ENCODE measurements at places on chromosomes 1 and 21.

GRCh38 chr1:164470996-164471395, 88.0 kb upstream of the PBX1 start:
- DNase-seq, result no peak

GRCh38 chr21:33660406-33660805, 18.1 kb downstream of the ITSN1 start:
- no peak for DNase-seq

DNA sequence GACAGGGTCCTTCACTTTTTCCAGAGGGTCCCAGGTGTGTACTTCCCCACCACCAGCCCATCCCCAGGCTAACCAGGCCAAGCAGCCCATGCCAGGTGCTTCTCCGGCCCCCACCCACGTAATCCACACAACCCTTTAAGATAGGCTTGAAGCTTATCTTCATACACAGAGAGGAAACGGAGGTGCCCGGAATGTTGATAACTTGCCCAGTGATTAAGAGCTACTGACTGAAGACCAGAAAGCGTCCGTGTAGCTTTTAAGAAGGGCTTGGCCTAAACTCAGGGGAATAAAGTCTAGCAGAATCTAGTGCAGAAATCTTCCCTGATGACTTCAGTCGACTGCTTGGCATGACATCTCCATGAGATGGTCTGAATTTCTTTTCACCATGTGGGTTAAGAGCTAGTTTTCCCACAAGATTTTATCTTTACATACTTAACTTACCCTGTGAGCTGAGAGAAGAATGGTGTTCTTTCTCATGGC, 138.7 kb downstream of the GALNT2 start:
- no peak for DNase-seq

- DNase-seq, result peak; percentile 91
These were observed 44.0 kb downstream of the YARS1 start for GRCh38 chr1:32773018-32773763.

GRCh38 chr1:9767964-9768668, 55.6 kb downstream of the CLSTN1 start:
- no peak for DNase-seq

- no peak for DNase-seq
These were observed 28.1 kb upstream of the B3GALNT2 start for GRCh38 chr1:235532360-235532759.

- DNase-seq, result peak; percentile 95
These were observed at the start of gene IQCC for GRCh38 chr1:32205401-32206370. TSS of gene IQCC (plus strand) at chr1:32205671. CDS start at chr1:32205682, 11 bp downstream.

GRCh38 chr1:47745715-47746609, 251.2 kb downstream of the TRABD2B start:
- DNase-seq, result no peak

GRCh38 chr1:221881805-221882581, 140.1 kb upstream of the DUSP10 start:
- DNase-seq, result no peak

DNA sequence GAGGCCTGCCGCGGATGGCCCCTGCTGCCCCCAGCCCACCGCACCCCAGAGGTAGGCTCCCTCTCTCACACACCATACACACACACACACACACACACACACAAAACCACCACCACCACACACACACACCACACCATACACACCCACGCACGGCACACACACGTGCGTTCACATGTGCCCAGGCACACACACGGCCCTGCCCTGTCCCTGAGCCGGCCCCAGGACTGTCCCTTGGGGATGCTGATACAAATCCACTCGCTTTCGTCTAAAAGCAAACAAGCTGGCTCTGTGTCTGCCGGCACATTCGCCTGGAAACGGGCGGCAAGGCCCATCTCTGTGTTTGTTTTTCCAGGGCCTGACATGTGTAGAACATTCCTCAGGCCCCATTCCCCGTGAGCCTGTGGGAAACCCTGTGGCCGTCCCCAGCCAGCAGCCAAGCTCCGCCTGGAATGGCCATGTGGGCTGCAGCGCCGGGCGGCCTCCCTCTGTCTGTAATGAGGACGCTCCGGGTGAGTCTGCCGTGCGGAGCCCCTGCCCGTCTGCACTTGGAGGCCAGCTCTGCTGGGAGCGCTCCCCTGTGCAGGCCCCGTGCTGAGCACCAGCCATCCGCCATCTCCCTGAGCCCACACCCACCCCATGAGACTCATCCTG, 67.4 kb downstream of the DMRTB1 start:
- no peak for DNase-seq

DNA sequence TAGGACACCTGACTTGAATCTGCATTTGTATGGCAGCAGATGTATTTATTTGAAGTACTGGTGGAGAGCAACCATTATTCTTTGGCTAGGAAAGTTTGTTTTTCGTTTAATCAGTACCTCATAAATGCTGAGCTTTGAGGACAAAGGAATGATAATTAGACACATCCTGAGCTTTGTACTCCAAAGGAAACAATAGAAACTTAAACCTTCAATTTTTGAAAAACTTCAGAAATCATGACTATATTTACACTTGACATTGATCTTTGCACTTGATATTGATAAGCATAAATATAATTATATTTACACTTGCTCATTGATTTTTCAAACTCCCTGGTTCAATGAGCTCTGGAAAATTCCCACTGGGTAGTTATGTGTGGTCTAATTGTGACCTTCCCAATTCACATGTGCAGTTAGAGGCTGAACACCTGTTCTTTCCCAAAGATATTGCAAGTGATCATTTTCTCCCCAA, 10.7 kb downstream of the PATJ start:
- DNase-seq, result no peak

DNA sequence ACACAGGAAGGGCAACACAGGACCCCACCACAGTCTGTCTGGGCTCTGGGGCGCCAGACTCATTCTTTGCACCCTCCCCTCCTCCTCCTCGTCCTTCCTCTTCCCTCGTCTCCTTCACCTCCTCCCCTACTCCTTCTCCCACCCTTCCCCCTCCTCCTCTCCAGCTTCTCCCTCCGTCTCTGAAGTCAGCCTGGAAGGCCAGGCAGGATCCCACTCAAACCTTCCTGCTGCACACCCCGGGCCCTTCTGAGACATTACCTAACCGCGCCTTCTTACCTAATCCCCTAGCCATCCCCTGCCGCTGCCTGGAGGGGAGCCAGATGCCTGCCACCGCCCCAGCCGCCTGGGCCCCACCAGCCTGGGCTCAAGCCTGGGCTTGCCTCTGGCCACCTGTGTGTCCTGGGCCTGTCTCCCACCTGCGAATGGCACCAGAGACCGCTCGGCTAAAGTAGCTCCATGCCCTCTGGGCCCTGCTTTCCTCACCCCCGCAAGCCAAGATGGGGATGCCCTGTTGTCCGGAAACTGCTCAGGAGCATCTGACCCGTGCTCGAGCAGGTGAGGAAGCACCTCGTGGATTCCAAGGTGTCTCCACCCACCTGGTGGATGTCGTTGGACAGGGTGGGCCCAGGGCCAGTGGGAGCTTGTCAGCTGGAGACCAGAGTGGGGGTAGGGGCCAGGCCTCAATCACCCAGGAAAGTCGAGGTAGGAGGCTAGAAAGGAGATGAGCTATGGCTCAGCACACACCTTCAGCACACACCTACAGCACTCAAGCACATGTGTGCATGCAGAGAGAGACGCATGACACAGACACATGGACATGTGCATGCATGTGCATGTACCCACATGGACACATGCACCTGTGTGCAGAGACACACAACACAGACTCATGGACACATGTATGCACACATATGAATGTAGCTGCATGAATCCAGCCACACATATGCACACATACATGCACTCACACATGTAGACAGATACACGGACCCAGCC, 31.9 kb downstream of the WNT9A start:
- DNase-seq, result no peak

GRCh38 chr1:26221094-26221493, 12.9 kb upstream of the CEP85 start:
- DNase-seq, result no peak

- peak; percentile 8 for DNase-seq
These were observed 16.6 kb downstream of the TMCC2 start for GRCh38 chr1:205244384-205244783.

DNA sequence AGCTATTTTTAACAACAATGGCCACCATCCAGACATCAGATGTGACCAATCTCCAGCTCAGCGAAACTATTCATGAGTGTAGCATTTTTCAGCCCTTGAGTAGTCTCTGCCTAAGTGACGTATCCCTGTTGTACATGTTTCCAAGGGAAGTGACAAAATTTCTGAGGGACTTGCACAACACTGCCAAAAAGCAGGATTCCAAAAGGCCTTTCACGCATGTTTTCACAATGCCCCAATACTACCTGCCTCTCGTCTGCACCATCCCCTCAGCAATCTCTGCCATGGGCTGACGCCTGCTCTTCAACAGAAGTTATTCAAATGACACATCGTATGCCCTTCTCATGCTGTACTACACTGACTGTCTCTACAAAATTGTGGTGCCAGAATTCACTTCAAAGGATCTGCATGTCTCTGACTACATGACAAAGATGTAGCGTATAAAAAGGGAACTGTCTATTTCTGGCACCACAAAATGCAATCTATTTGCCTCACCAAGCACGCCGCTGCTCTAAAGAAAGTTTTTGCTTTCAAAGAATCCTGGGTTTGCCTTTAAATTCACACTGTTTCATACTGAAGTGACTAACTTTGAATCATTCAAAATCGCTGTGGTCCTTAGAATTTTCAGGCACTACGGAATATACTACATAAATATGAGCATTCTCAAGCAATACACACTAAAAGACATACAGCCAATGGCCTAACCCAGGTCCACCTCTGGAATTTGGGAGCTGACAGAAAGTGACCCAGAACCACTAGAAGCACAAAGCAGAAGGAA, 32.9 kb downstream of the JAK1 start:
- DNase-seq, result no peak

GRCh38 chr1:39655578-39656268, 16.2 kb downstream of the NT5C1A start:
- no peak for DNase-seq

- DNase-seq, result no peak
These were observed 106.1 kb downstream of the APP start for GRCh38 chr21:26064506-26064905.

DNA sequence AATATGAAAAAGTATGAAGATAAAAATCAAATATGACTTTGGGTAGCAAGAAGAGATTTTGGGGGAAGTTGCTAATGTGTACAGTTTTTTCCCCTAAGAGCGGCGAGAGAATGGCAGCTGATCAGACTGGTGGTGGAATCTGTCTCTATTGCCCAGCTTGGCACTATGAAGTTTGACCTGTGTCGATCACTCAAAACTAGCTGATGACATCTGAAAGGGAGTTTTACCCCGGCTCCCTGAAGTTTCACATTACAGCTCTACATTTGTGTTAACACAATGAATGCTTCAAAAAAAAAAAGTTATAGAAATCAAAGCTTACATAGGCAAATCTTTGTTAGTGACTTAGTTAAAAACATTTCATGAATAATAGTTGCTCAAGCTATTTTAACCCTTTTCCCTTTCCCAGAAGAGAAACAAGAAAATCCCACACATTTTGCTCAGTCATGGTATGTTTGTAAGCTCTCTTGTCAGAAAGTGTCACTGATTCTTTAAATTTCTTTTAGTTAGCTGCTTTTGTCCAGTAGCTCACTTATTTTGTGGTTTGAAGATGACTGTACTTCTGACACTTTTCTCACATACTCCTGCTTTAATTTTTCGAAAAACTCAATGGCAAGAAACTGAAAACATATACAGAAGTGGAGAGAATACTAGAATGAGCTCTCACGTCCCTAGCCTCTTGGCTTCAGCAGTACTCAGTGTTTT, 41.3 kb downstream of the DYRK1A start:
- no peak for DNase-seq

DNA sequence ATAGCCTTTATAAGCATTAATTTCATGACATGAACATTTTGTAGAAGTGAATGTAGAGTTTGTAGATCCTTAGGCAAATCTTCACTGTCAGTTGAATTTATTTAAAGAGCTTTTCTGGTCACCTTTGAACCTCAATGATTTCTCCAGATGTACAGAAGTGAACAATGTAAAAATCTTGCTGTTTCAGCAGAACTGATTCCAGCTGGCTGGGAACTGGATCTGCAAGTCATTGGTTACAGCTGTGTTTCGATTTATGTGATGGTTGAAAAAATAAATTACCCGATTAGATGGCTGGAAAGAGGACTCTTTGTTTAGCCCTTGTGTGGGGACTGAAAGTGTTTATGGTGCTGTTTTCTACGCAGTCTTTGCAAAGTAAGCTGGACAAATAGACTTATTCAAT, 849.8 kb downstream of the USP25 start:
- no peak for DNase-seq

DNA sequence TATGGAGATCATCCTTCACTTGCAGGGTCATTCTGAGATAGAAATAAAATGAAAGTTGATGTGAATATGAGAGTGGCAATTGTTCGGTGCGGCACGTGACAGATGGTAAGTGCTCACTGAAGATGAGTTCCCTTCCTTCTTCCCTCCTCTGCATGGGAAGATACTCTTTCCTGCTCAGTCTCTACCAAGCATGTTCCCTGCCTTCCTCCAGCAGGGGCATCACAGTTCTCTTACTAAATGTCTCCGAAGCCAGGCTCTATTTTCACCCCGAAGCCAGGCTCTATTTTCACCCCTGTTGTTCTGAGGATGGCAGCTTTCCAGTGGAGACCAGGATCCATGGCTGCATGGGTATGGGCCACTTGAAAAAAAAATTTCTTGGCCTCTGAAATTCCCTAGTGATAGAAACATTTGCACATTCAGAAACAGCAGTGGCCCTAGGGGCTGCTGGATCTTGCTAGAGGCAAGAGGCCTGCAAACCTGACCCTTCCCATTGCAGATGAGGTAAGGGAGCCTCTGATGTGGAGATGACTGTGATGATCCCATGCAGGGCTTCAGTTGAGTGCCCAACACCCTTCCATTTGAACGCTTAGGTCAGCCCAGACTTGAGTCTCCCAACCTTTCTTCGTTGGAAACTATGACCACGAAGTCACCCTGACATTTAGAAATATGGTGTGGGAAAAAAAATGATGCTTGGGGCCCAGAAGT, 123.7 kb upstream of the HMGB4 start:
- no peak for DNase-seq

DNA sequence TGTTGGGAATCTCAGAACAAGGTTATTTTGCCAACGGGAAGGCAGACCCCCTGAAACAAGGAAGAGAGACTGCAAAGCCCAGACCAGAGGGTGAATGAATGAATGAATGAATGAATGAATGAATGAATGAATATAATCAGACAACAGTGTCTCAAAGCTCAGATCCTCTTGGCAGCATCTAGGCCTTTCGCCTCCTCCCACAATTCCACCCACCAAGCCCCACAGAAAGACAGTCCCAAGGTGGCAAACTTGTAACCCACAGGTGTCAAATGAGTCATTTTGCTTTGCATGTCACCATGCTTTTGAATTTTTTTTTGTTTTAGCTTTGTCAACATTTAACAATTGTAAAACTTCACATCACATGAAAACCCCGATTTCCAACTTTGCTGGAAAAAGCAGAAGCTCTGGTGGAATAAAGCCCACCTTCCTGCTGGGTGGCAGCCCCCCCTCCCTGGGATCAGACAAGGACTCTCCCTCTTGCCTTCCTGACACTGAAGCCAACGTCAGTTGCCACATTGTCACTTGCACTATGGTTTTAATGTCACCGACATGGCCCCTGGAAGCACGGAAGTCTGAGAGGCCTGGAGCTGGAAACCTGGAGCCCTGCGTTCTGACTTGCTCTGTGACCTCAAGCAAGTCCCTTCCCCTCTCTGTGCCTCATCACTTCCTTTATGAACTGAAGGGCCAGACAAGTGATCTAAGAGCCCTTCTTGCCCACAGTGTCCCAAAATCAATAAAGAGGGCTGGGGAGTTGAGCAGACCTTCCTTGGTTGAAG, 134.6 kb upstream of the RUNX3 start:
- peak; percentile 22 for DNase-seq

GRCh38 chr1:54571326-54571725, 23.3 kb downstream of the ACOT11 start:
- DNase-seq, result no peak

- DNase-seq, result no peak
These were observed 162.4 kb upstream of the PTBP2 start for GRCh38 chr1:96559181-96559580.

All from upper lobe of right lung (tissue), 1 donor.